ENCODE measurements at places on chromosomes 6 and 20.

GRCh38 chr6:16157909-16158308 is 29.0 kb downstream of the MYLIP start:
- no peak for DNase-seq

DNA sequence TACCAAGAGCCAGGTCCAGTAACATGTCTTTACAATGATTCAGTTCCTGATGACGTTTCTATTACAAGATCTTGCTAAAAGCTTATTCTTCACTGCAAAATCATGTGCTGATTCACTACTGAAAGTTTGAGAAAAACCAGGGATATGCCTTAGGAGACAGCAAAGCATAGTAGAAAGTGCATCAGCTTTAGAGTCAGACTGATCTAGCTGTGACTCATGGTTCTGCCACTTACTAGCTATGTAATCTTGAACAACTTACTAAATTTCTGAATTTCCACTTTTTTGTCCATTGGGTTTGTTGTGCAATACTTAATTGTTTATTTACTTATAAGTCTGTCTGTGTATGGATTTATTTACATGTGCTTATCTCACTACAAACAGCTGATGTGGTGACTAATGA is 198.5 kb upstream of the RSPO3 start:
- no peak for DNase-seq

- DNase-seq = peak; percentile 35
Observed at GRCh38 chr6:111805511-111806164, 67.6 kb downstream of the FYN start.

DNA sequence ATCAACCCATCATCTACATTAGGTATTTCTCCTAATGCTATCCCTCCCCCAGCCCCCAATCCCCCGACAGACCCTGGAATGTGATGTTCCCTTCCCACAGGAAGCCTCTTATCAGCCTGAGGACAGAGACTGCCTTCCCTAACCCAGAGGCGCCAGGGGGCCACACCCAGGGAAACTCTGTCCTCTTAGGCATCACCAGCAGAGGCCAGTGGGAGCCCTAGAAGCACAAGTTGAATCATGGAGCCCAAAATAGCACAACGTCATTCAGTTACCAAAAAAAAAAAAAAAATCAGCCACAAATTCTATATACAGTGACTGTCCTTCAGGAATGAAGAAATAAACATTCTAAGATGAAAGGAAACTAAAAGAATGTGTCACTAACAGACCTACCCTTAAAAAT is 625.7 kb downstream of the TFAP2A start:
- no peak for DNase-seq

GRCh38 chr6:131084982-131085381 is 21.9 kb upstream of the EPB41L2 start:
- DNase-seq = no peak

GRCh38 chr6:131136021-131136786 is 937 bp downstream of the AKAP7 start:
- no peak for DNase-seq

- no peak for DNase-seq
Observed at GRCh38 chr20:47809161-47809960, 24.1 kb upstream of the SULF2 start.

- no peak for DNase-seq
Observed at GRCh38 chr6:113818578-113818977, 38.6 kb upstream of the MARCKS start.

GRCh38 chr6:125294925-125295324 is 6.8 kb downstream of the HDDC2 start:
- DNase-seq = no peak

GRCh38 chr6:138086573-138087196 is 20.5 kb downstream of the PERP start:
- DNase-seq = no peak

DNA sequence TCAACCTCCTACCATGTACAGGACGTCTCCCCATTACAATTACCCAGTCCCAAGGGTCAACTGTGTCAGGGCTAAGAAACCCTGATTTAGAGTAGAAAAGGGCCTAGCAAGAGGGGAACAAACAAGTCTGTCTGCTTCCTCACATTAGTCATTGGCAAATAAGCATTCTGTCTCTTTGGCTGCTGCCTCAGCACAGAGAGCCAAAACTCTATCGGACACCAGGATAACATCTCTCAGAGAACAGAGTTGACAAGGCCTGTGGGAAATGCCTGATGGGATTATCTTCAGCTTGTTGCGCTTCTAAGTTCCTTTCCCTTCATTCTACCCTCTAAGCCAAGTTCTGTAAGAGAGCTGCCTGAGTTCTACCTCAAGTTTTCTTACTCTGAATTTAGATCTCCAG is 19.0 kb upstream of the VSX1 start:
- no peak for DNase-seq

DNA sequence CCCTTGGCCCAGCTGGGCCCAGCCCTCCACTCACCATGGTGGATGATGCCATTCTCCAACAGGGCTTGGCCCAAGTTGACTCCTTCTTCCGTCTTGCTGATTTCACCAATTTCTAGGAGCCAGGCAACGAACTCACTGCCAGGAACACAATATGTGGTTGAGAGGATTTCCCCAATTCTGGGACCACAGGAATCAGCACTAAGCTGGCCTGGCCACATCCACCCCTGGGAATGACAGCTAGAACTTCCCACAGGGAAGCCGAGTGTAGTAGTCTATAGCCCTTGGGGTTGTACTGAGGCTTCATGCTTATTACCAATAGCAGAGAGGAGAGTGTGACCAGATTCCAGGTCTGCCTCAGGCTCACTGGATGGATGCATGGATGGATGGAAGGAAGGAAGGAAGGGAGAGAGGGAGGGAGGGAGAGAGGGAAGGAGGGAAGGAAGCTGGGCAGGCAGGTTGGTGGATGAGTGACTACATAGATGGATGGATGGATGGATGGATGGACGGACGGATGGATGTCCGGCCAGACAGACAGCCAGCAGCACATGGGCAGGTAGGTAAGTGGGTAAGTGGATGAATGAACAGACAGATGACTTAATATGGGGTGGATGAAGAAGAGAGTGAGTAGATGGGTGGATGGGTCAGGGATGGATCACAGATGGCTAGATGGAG is 146.5 kb downstream of the PREX1 start:
- DNase-seq = no peak

- no peak for DNase-seq
Observed at GRCh38 chr20:7790189-7790588, 150.1 kb downstream of the HAO1 start.

- DNase-seq = no peak
Observed at GRCh38 chr20:42531508-42531961, 658.2 kb downstream of the PTPRT start.

DNA sequence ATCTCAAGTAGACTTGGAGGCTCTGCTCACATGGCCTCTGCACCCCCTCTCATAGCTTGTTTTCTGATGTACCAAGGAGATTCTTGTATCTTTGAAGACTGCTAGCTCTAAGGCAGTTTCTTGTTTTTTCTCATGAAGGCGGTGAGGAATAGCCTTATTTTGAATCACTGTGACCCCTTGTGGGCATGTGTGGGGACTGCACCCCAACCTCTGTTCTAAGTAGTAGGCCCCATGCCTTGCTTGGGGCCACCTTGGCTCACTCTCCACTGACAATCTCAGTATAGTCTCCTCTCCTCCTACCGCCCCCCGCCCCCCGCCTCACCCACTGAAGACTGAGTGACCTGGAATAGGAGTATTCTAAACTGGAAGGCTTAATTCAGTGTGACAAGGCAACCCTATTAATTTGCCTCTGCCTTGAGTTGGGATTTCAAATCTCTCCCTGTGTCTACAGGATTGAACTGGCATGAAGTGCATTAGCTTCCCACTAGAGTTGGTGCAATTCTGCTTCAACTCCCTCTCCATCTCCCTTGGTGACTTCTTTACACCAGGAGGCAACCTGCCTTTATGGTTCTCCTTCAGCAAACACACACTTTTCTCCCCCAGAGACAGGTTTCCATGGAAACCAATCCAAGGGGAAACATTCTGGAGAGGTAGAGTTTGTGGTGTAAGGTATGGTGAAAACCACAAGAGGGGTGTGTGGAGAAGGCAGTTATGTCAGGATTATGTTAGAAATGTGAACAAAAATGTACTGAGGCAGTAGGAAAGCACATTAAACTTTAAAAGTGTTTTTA is 75.4 kb upstream of the ECI2 start:
- DNase-seq = peak; percentile 21

- DNase-seq = peak; percentile 29
Observed at GRCh38 chr6:20366082-20366830, 35.4 kb upstream of the E2F3 start.

- DNase-seq = no peak
Observed at GRCh38 chr20:51385646-51386530, 156.6 kb downstream of the NFATC2 start.

DNA sequence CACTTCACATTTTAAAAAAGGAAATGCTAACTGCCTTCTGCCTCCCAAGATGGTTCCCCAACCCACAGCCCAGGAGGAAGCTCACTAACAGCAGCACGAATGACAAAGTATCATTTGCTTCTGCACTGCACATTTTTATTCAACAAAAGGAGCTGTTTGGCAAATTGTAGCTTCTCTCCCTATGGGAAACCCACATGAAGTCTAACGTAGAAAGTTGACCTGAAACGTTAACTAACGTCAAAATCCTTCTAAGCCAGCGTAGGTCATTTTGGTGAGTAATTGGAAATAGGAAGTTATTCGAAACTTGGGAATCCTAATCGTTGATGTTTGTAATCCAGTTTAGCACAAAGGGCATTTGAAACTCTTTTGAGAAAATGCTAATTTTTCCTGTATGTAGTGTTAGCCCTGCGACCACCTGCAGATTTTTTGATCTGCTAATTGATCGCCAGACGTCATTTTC is 2.9 kb downstream of the SALL4 start:
- DNase-seq = no peak

- no peak for DNase-seq
Observed at GRCh38 chr6:168201383-168201782, 118.2 kb downstream of the DACT2 start.

Measured in stimulated activated CD8-positive, alpha-beta memory T cell treated with anti-CD3 and anti-CD28 coated beads, Interleukin-12 subunit alpha, Interleukin-12 subunit beta, amount 100 ng/mL, for 4 hours (primary cell).